ENCODE measurements at places on chromosomes 7 and 10. TPM values are rescaled to one million over a fixed set of nuclear protein-coding genes. Genes with fewer than 3 reads are reported as not detected.

ZEB1 gene
- total RNA-seq, result 1.1 TPM

GDF2 gene
- total RNA-seq, result not detected

PLEKHA1 gene
- total RNA-seq, result 55.1 TPM

TRIP6 gene
- total RNA-seq, result 78.9 TPM

PTF1A gene
- 0.51 TPM for total RNA-seq

CDC14C gene
- total RNA-seq, result not detected

NAT16 gene
- not detected for total RNA-seq

CCDC6 gene
- total RNA-seq, result 55.4 TPM

SLC29A4 gene
- 79.6 TPM for total RNA-seq

NUPR2 gene
- not detected for total RNA-seq

RTKN2 gene
- total RNA-seq, result 10.0 TPM

LBX1 gene
- total RNA-seq, result 4.7 TPM

VGF gene
- 4.2 TPM for total RNA-seq

TMEM130 gene
- total RNA-seq, result 0.17 TPM

FOXI2 gene
- total RNA-seq, result 4.8 TPM

TFEC gene
- total RNA-seq, result 0.62 TPM

All from type B pancreatic cell (in vitro differentiated cells).